ENCODE measurements at places on chromosomes 1 and 21.

DNA sequence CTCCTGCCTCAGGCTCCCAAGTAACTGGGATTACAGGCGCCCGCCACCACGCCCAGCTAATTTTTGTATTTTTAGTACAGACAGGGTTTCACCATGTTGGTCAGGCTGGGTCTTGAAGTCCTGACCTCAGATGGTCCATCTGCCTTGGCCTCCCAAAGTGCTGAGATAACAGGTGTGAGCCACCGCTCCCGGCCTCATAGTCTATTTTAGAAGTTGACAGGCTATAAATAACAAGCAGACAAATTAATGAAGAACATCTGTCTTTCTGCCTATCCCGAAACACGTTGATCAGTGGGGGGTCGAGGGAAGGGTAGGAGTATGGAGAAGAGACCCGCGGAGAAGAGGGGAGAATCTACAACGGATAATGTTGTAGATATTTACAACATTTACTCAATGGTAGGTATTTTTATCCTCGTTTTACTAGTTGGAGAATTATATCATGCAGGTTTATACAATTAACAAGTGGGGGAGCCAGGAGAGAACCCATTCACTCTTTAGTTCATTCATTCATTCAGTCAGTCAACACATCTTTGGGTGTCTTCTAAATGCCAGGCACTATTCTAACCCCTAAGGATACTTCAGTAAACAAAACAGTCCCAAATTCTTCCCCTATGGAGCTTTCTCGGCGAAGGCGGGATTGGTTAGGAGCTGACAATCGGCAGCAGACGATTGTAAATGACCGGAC, 497 bp upstream of the IFNAR2 start:
- no peak for DNase-seq

DNA sequence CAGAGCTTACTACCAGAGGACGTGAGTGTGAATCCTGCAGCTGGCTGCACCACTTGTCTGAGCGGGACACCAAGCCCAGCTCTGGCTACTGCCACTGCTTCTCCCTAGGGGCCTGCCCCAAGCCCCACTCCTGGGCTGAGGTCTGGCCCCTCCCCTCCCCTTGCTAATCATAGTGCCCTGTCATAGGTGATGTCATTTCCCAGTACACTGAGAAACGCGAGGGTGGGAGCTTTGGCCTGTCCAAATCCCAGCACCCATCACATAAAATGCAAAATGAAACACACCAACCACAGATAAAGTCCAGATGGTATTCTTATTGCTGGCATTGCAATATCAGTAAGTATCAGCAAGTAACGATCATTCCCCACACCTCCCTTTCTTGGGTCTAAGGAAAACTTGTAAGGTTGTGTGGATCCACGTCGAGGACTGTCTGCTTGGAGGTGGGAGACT, 77.7 kb downstream of the TOMM20 start:
- no peak for DNase-seq

DNA sequence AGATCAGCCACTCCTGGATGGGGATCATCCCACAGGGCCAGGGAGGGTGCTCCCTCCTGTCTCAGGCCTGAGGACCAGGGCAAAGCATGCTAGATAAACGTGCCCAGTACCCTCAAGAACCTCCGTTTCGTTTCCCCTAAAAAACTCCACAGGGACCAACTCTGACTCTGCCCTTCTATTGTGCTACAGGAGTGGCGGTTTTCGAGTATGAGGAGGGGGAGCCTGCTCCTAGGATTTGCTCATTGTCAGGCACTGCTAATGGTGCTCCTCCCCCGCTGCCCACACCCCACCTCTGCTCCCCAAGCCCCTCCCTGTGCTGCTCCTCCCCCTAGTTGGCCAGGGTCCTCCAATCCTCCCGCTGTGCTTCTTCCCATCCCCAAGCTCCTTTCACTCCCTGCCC, 32.0 kb downstream of the PGBD5 start:
- no peak for DNase-seq

DNA sequence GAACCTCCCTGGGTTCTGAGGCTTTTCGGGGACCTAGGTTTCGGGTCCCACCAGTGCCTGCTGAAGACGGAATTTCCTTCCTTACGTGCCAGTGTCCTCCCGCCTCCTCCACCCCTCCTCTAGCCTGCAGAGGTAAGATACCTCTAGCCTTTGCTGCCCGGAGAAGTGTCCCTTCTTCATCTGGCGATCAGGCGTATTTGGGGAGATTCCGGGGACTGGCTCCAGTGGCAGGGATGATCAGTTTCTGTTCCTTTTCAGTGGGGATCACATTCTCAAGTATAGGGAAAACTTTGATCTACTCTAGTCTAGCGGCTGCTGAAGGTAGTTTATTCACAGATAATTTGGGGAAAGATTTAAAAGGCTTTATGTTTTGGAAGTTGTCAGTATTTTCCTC, 674 bp downstream of the CEP350 start:
- DNase-seq: no peak

GRCh38 chr1:71448444-71448843, 367.6 kb upstream of the ZRANB2 start:
- DNase-seq: no peak

DNA sequence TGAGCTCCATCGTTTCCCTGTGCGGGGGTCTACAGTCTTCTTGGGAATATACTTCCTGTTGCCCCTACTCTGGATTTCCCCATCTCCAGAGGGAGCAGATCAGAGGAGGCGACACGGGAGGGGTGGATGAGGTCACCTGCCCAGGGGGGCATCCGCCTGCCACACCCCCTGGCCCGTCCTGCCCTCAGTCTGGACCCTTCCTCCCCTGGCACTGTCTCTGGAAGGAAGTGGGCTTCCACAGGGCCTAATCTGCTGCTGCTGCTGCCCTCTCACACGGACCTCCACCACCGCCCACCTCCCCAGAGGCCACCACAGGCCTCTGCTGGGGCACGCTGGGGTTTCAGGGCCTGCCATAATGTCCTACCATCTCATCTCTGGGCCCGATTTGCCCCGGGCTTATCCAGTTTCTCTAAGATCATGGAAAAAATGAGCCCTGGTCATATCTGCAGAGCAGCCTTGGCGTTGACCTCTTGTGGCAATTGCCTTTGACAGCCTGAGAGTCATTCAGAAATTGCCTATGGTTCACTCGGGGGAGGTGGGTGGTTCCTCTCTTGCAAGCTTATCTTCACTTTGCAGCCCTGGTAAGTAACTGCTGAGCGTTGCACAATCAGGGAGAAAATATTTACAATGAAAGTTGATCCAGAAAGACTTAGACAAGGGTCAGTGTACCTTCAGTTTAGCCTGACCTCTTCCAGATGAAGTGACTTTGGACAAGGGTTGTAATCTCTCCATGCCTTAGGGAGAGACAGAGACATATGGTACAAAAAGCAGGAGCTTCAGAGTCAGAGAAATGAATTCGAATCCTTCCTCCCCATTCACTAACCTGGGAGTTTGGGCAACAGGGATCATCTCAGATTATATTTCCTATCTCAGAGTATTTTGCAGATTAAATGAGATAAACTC, 252.4 kb downstream of the TOMM20 start:
- no peak for DNase-seq

DNA sequence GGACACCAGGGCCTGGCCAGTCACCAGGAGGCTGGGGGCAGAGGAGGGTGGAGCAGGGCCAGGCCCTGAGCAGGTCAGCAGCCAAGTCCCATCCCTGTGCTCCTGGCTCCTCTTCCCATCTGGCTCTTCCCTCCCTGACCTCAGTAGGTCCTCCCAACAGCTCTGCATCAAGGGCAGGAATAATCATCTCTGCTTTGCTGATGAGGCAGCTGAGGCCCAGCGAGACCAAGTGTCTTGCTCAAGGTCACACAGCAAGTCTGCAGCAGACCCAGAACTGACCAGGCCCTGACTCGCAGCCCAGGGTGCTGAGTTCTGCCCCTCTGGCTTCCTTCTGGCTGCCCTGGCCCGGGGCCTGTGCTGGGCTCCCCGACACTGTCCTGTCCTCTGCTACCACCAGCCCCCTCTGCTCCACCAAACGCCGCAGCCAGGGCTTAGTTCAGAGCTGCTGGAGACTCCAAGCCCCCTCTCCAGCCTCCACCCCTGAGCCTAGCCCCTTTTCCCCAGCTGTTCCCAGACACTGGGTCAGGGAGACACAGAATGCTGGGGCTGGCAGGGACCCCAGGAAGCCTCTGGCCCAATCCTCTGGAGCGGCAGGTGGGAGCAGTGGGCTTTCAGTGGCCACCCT, 224.9 kb downstream of the PTPRU start:
- DNase-seq: no peak

GRCh38 chr1:207051191-207051943, at the start of gene YOD1:
Gene YOD1 (minus strand): TSS chr1:207051208. CDS start chr1:207051030, 178 bp downstream.
- DNase-seq: no peak
